ENCODE measurements at places on chromosomes 3 and 15. TPM values are rescaled to one million over a fixed set of nuclear protein-coding genes. Genes with fewer than 3 reads are reported as not detected.

GRCh38 chr3:183862610-183863009 is 22.1 kb downstream of the PARL start:
- H3K27ac ChIP-seq = no peak overlapping the region
- no peak overlapping the region for H3K4me3 ChIP-seq
- H3K4me1 ChIP-seq = no peaks in the 10 kb centered on the region
- peaks cover 51% of the 10 kb centered on the region for H3K36me3 ChIP-seq

ADCY5 gene
- total RNA-seq = not detected

GRCh38 chr15:81869161-81869954 is 176.5 kb downstream of the MEX3B start:
- H3K27me3 ChIP-seq = no peaks in the 10 kb centered on the region
- DNase-seq = no peak
- H3K27ac ChIP-seq = no peak overlapping the region
- no peaks in the 10 kb centered on the region for H3K36me3 ChIP-seq
- H3K4me3 ChIP-seq = no peak overlapping the region

GRCh38 chr15:50854601-50855490 is 53.6 kb upstream of the AP4E1 start:
- H3K27me3 ChIP-seq = no peaks in the 10 kb centered on the region
- no peak for DNase-seq
- no peak overlapping the region for H3K4me3 ChIP-seq
- H3K27ac ChIP-seq = no peak overlapping the region
- no peaks in the 10 kb centered on the region for H3K36me3 ChIP-seq

- no peaks in the 10 kb centered on the region for H3K27me3 ChIP-seq
- H3K4me3 ChIP-seq = no peak overlapping the region
- H3K4me1 ChIP-seq = no peaks in the 10 kb centered on the region
- H3K36me3 ChIP-seq = no peaks in the 10 kb centered on the region
- no peak for DNase-seq
Observed at GRCh38 chr3:137039570-137039969, 81.8 kb downstream of the IL20RB start.

Measured in CD4-positive, alpha-beta memory T cell (primary cell).